ENCODE measurements at places on chromosomes 3 and 15.

GRCh38 chr15:90871139-90871715 is 2.8 kb downstream of the FURIN start:
- no peak for DNase-seq

- no peak for DNase-seq
Observed at GRCh38 chr3:89699771-89700170, 592.4 kb downstream of the EPHA3 start.

DNA sequence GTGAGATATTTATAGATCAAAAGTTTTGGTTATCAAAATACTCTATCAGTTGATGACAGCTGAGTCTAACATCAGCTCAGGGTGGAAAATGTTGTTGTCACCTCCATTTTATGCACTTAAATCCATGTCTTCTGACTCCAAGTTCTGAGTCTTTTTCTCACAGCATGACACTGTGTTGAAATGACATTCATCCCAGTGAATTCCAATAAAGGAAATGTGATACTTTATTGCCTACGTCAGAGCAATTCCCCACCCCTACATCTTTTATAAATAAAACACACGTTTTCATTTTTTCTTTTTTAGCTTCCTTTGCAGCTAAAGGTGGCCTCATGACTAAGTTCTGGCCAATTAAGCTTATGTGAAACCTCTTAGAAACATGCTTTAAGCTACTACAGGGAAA is 10.7 kb downstream of the DRD3 start:
- no peak for DNase-seq

DNA sequence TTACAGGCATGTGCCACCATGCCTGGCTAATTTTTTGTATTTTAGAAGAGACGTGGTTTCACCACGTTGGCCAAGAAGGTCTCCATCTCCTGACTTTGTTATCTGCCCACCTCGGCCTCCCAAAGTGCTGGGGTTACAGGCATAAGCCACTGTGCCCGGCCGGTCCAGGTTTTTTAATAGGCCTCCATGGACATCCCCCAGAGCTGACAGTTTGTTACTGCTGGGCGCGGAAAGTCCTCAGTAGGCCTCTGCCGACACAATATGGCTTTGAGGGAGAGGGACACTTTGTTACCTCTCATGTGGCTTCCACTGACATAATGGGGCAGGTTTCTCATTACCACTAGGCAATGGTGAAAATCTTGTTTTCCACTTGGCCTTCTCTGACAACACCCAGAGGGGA is 152.0 kb downstream of the WNT7A start:
- no peak for DNase-seq

GRCh38 chr3:6540981-6541380 is 319.9 kb upstream of the GRM7 start:
- no peak for DNase-seq

DNA sequence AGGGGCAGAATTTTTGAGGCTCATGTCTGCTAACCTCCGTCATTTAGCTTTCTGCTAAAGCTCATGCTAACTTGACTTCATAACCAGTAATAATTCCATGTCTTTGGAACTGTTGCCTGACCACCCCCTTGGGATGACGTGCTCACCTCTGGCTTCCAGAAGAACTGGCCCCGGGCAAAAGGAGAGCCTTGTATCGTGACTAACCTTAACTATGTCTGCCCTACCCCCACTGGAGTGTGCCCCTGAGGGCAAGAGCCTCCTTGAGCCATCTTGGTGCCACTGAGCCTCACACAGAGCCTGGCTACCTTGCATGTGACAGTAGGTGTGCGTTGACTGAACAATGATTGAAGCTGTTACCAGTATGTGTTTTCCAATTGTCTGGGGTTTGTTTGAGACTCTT is 4.7 kb downstream of the LRRK1 start:
- no peak for DNase-seq

GRCh38 chr3:28826840-28827239 is 454.0 kb upstream of the RBMS3 start:
- DNase-seq = no peak

DNA sequence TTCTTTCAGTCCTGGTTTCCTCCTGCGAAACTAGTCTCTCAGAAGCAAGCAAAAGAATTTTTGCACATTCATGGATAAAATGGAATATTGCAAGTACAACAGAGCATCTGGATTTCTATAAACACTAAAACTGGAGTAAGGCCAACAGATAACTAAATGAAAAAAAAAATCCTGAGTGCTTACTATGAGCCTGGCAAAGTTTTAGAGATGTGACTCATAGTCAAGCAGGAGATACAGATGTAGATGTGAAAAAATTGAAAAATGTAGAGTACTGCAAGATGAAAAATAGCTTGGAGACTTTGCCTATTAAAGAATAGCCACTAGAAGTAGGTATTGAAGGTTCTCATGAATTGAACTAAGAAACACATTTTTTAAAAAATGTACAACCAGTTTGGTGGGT is 397.4 kb downstream of the OTOL1 start:
- DNase-seq = no peak

DNA sequence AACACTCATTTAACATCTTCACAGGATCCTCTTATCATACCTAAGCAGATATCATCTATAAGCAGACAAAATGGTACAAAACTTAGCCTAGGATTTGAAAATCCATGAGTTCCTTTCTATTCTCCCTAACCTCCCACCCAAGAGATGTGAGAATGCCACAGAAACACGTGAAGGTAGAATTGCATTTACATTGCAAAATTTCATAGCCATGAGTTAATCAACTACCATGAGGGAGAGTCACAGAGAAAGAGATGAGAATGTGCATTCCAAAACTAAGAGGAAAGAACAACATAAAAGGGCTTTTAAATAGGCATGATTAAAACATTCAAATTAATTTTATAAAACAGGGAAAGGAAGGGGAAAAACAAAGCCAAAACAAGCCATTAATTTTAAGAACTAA is 806.2 kb downstream of the NTRK3 start:
- peak; percentile 16 for DNase-seq

GRCh38 chr15:51185213-51186159 is 90.8 kb upstream of the TNFAIP8L3 start:
- no peak for DNase-seq

- DNase-seq = peak; percentile 89
Observed at GRCh38 chr3:124812291-124813265, 74.6 kb downstream of the ITGB5 start.

- DNase-seq = no peak
Observed at GRCh38 chr3:142447301-142447851, 461 bp downstream of the XRN1 start.

GRCh38 chr3:66572938-66573710 is 72.3 kb upstream of the LRIG1 start:
- no peak for DNase-seq

DNA sequence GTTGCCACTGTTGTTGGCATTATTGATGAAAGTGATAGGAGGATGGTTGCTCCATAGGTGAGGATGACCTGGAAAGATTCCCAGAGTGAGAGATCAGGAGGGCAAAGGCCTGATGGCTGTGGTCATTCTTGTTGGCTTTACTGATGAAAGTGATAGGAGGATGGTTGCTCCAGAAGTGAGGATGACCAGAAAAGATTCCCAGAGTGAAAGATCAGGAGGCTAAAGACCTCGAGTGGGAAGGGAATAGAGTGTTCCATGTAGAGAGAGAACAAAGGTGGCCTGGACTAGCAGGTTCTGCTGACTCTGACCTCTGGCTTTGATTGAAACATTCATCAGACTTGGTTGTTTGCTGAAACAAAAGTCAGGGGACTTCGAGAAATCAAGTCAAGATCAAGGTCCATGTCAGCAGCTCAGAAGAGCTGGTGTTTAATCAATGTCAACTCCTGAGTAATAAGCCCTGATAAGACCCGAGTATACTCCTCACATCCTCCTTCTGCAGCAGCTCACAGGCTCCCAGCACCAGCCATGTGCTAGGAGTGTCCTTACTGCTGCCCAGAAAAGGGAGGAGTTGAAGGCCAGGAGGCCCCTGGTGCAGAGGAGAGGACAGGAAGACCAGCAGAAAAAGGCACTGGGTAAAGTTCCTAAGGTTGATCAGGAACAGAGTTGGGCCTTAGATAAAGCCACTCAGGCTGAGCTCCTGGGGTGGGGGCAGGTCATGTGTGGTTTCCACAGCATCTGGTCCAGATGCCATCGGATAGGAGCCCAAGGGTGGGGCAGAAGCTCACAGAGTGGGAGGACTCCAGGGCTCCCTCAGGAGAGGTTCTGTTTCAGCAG is 19.9 kb downstream of the CYP8B1 start:
- DNase-seq = no peak

- no peak for DNase-seq
Observed at GRCh38 chr3:101379658-101380376, 59.4 kb upstream of the IMPG2 start.

DNA sequence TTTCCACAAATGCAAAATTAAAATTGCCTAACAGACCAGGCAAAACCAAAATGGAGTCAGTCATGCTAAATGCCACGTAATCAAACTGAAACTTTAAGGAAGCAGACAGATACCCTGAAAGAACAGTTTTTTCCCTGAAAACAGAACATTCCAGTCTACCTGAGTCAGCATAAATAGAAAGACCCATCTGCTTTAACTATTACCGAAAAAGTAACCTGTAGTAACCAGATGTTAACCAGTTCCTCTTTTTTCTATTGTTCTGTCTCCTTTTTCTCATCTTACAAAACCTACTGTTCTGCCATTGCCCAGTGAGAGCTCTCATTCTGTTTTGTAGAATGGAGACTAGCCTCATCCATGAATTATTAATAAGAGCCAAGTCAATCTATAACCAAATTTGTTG is 286.0 kb downstream of the CACNA2D3 start:
- DNase-seq = no peak

- DNase-seq = no peak
Observed at GRCh38 chr3:144775551-144775950, 803.9 kb downstream of the DIPK2A start.

DNA sequence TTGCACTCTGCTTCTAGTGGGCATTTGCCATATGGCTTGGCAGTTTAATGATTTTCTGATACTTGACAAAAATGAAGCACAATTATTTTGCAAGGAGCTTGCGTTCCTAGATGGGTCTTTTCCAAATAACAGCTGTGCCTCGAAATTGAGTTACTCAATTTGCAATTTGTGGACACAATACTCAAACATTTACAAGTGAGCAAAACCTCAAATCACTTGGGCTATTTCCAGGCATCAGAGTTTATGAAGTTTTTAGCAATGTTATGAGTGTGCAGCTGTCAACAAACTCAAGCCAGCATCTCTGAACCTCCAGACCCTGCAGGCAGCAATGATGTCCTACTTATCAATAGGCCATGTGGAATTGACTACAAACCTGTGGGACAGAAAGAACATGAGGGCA is 41.3 kb downstream of the NMNAT3 start:
- DNase-seq = no peak

DNA sequence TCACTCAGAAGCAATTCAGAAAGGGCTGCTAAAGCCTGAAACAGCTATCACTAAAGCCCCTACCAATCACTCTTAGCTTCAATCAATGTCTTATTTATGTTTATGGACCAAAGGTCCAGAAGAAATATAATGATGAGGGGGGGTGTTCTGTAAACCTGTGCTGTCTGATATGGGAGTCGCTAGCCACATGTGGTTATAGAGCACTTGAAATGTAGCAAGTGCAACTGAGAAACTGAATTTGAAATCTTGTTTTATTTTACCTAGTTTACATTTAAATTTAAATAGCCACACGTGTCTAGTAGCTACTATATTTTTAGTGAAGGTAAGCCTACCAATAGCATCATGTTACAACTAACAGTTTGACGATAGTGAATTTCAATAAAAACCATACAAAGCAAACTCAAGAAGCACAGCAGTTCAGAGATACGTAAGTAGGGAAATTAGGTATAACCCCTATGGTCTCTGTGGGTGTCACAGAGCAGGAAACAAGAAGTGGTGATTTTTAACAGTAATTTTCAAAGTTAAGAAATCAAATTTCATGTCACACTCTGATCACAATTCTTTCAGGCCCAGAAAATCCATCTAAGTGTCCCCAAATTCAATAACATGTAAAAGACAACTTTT is 3.6 kb downstream of the POU1F1 start:
- no peak for DNase-seq

DNA sequence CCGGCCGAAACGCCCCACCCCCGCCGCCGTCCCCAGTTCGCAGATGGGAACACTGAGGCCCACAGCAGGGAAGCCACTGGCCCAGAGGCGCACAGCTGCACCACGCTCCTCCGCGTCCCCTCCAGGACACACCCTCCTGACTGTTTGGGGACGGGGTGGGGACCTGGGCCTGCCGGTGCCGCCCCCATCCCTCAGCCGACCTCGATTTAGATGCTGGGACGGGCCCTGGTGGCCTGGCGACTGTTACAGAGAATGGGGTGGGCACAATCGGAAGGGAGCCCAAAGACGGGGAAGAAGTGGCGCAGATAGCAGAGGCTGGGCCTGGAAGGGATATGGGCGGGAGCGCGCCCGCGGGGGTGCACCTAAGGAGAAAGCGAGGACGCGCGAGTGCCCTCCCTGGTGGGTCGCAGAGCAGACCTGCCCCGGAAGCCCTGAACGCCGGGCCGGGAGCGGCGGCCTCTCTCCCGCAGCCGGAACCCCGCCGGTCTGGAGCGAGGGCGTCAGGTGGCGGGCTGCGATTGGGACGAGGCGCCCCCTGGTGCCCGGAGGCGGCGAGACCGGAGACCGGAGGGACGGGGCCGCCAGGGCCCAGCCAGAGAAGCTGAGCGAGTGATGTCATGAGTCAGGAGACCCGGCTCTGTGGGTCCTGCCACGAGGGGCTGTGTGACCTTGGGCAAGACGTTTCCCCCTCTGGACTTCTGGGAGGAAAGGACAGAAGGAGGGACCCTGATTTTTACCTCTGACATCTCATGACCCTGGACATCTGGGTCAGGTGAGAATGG is 78.4 kb downstream of the IQSEC1 start:
- no peak for DNase-seq

- no peak for DNase-seq
Observed at GRCh38 chr15:25508369-25509002, 69.7 kb upstream of the UBE3A start.

DNA sequence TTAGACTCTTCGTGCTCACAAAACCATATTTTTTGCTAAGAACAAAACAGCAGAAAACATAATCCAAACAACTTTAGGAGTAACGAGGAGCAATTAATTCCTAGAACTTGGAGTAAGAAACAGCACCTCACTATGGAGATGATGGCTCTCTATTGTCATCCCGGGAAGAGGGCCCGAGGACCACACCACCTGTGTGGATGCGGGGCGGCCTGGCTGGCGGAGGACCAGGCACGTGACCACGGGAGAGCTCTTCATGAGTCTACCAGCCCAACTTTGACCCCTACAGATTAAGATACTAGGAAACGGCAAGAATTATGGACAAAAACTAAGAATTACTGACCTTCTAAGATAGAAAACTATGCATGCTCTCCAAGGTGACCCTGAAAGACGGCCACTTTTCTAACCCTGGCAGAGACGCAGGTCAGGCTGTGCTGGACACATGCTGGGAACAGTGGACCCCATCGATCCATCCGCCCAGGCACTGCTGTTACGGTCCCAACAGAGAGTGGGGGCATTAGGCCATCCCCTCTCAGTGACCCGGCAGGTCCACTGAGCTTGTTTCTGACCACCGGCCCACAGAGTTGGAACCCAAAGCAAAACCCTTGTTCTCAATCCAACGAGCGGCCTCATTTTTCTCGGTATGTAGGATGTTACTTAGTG is 13.1 kb upstream of the OCA2 start:
- DNase-seq = no peak

GRCh38 chr3:10344147-10344943 is 23.4 kb upstream of the SEC13 start:
- no peak for DNase-seq

Measured in epithelial cell of proximal tubule (primary cell).